Left ventricle myocardium superior (tissue), 1 donor: ENCODE measurements at places on chromosomes 5 and 9. TPM values are rescaled to one million over a fixed set of nuclear protein-coding genes. Genes with fewer than 3 reads are reported as not detected.

- no peak for DNase-seq
Observed at GRCh38 chr5:143409926-143410325, 6.4 kb upstream of the NR3C1 start.

GRCh38 chr5:179727106-179727505 lies 5.5 kb upstream of the MAML1 start:
- no peak for DNase-seq

GRCh38 chr5:171614971-171615653 lies 170.5 kb upstream of the SMIM23 start:
- peak; percentile 70 for DNase-seq

STOM gene
- 153 TPM for total RNA-seq

TAF11L5 gene
- total RNA-seq, result not detected

HSD17B3 gene
- 0.59 TPM for total RNA-seq
